ENCODE measurements at places on chromosomes 2 and 18.

GRCh38 chr2:168624028-168624427 lies 168.0 kb downstream of the CERS6 start:
- no peak for DNase-seq

DNA sequence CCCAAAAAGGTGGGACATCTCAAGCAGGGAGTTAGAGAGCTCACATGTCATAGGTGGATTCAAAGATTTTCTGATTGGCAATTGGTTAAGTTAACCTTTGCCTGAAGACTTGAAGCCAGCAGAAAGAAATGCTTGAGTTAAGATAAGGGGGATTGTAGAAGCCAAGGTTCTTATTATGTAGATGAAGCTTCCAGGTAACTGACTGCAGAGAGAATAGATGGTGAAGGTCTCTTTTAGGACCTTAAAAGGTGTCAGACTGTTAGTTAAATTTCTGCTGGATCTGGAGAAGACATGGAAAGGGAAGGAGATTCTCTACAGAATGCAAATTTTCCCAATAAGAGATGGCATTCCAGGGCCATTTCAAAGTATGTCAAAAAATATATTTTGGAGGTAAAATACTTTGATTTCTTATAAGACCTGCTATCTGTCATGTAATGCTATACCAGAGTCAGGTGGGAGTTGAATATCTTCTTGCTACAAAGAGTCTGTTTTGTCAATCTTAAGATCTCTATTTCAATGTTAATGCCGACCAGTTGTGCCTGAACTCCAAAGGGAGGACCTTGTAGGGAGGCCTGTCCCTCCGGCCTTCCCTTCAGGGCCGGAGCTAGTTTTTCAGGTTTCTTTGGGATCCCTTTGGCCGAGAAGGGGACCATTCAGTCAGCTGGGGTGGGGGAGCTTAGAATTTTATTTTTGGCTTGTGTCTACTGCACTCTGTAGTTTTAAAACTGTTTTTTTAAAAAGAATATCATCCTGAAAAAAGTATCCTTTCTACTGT lies 280.6 kb downstream of the PTGR3 start:
- no peak for DNase-seq

DNA sequence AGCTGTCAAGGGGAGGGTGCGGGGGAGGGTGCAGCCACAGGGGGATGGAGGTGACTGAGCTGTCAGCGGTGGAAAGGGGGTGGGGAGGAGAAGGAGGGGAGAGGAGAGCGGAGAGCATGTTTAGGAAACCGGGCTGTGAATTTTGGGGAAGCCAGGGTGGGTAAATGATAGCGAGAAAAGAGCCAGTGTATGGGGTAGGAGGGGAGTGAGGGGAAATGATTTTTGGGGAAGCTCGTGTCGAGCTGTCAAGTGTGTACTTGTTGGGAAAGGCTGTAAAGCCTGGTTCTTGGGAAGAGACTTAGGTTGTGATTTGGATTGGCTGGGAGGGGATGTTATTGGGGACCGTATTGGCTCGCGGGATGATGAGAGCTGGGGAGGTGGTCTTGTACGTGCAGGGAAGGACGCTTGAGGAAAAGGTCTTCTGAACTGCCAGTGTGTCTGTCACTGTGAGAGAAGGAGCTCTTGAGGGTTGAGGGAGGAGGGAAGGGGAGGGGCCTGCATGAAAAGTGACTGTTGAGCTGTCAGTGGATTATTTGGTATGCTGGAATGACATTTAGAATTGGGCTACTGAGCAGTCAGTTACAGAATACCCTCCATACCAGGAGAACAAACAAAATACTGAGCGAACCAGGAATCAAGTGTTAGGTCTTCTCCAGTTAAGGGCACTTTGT lies 1.0 kb downstream of the UBR3 start:
- peak; percentile 63 for DNase-seq

DNA sequence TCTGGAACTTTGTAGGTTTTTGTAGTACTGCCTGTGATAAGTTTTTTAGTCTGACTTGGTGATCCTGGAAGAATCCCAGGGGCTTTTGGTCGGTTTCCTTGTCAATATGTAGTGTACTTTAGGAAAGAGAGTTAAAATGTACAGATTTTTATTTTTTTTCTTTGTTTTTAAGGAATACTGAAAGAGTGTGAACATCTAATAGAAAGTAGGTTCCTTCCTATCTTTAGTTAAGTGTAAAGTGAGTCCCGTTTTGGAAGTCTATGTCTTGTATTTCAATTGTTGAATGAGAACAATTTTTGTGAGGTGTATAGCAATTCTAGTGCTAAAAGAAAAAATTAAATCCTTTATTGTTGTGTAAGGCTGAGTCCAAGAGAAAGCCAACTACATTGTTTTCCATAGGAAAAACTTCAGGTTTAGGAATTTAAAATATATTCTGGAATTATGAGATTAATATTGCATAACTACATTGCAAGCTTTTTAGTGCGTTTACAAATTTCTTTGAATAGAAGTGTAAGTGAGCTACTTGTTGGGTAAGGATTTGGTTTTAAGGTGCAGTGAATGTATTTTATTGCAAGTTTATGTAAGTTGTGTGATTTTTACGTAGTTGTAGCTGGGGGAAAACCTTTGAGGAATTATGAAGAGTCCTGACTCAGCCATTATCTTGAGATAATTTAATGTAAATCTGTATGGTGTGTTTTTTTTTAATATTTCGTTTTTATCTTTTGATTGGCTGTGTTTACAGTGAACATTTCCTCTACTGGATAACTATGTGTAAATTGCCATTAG lies 1.7 kb downstream of the VAPA start:
- no peak for DNase-seq
